ENCODE measurements at places on chromosomes 12 and 14.

- DNase-seq = no peak
Observed at GRCh38 chr14:74083784-74084276, 423 bp downstream of the ALDH6A1 start.

GRCh38 chr14:54314365-54315104 is 82.3 kb upstream of the CDKN3 start:
- no peak for DNase-seq

DNA sequence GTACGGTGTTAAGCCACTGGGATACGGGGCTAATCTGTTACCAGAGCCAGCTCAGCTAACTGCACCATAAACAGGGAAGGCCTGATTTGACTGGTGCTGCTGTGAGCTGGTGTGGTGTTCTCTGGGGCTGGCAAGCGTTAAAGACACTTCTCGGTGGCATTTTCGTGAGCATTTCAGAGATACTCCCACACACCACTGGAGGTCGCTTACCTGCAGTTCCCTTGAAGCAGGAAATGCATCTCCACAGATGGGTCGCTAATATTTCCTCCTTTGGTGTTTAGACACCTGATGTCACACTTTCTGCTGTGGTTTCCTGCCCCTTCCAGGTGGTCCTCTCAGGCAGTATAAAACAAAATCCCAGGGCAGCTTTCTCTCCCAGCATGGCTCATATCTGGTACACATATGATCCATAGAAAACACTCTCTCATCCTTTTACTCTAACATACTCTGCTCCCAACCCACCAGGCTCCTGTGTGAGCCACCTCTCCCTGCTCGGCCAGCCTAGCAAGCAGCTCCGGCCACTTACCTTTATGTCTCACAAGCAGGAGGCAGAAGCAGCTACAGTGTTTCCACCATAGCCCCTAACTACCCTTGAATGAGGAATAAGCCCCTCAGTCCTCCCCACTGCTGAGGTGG is 129.9 kb upstream of the GRIN2B start:
- peak; percentile 6 for DNase-seq

GRCh38 chr14:23661542-23661941 is 25.4 kb downstream of the DHRS2 start:
- no peak for DNase-seq

DNA sequence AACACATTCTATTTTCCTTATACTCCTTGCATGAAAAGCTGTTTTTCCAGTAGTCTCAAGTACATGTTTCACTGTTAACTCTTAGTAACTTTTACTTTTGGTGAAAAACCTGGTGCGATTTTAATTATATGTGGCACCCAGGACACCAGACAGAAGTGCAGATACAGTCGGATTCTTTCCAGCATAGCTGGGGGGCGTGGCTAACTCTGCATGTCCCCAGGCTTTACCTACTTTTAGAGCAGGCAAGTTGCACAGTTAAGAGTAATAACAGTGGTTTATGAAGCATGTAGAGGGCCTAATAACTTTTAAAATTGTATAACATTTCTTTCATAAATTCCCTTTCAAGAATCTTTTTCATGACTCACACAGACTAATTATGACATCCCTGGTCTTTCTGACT is 70.7 kb downstream of the HSD17B6 start:
- no peak for DNase-seq

DNA sequence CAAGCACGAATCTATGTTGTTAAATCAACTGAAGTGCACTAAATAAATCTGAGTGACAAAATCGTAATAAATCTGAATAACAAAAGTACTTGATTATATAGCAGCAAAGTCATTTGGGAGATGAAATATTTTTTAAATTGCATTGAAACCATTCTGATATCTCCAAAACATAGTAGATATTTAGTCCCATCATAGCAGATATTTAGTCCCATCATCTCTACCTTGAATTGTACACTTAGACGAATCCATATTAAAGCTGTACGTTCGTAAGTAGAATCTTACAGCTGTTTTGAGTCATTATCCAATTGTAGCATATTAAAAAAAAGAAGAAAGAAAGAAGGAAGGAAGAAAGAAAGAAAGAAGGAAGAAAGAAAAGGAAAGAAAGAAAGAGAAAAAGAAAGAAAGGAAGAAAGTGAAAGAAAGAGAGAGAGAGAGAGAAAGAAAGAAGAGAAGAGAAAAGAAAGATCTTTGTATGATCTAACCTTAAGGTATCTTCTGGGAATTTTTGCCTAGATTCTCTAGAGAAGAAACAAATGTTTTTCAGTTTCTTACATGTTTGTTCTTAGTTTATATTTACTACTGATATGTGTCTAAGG is 2.6 kb downstream of the DCN start:
- no peak for DNase-seq

- DNase-seq = peak; percentile 17
Observed at GRCh38 chr12:8662593-8662992, at the start of gene MFAP5. Gene MFAP5, minus strand, starts transcription at chr12:8662826. Its CDS starts 722 bp downstream, at chr12:8662104.

- no peak for DNase-seq
Observed at GRCh38 chr12:130832561-130833209, 6.4 kb downstream of the STX2 start.

- DNase-seq = no peak
Observed at GRCh38 chr14:68346556-68347343, 446.1 kb downstream of the ZFP36L1 start.

DNA sequence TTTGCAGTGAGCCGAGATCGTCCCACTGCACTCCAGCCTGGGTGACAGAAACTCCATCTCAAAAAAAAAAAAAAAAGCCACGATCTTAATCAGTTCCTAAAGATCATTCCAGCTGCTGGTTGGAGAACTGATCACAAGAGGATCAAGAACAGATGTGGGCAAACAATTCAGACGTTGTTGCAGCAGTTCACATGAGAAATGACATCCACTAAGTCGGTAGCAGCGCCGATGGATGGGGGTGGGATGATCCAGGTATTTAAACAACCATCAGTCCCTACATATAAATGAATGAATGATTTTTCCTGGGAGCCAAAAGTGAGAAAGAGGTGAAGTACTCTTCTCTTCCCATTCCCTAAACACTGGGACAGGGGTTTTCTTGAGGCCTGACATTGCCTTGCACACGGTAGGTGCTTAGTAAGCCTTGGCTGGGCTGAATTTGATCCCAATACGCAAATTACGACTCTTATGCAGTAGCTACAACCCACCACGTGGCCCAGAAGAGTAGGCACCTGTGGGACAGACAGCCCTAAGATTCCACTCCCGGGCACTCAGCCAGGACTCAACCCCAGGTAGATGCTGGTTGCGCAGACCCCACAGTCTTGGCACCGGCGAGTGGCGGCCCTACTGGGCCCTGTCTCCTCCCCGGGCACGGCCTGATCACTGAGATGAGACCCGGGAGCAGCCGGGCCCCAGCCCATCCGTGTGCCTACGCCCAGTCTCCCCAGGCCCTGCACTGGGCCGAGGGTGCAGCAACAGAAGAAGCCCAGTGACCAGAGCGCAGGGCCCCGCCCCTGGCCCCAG is 565 bp downstream of the SPRYD3 start:
- no peak for DNase-seq

- peak; percentile 87 for DNase-seq
Observed at GRCh38 chr12:89353823-89354611, 1.7 kb upstream of the DUSP6 start.

- no peak for DNase-seq
Observed at GRCh38 chr12:93639406-93639805, 37.8 kb upstream of the CRADD start.

GRCh38 chr14:91249841-91250616 is 5.5 kb upstream of the GPR68 start:
- DNase-seq = peak; percentile 75

GRCh38 chr14:61884711-61885110 is 122.5 kb downstream of the SNAPC1 start:
- no peak for DNase-seq

GRCh38 chr12:56020423-56021184 is at the start of gene IKZF4:
Gene IKZF4, plus strand, starts transcription at chr12:56021043. Its CDS starts 451 bp downstream, at chr12:56021494.
- DNase-seq = no peak

GRCh38 chr12:5470703-5471102 is 38.8 kb downstream of the NTF3 start:
- no peak for DNase-seq

DNA sequence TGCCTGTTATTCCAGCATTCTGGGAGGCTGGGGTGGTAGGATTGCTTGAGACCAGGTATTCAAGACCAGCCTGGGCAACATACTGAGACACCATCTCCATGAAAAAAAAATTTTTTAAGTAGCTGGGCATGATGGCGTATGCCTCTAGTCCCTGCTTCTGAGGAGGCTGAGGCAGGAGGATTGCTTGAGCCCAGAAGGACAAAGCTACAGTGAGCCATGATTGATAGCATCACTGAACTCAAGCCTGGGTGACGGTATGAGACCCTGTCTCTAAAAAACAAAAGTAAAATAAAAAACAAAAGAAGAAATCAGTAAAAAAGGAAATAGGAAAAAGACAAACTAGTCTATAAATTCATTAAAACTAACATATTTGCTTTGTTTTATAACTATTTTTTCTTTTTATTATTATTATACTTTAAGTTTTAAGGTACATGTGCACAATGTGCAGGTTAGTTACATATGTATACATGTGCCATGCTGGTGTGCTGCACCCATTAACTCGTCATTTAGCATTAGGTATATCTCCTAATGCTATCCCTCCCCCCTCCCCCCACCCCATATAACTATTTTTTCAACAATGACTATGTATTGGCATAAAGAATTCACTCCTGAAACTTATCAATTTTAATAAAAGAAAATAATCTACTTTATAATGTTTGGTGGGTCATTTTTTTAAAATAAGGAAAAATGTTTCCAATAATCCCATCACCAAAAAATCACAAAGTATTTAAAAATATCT is 15.4 kb upstream of the AP4S1 start:
- no peak for DNase-seq

DNA sequence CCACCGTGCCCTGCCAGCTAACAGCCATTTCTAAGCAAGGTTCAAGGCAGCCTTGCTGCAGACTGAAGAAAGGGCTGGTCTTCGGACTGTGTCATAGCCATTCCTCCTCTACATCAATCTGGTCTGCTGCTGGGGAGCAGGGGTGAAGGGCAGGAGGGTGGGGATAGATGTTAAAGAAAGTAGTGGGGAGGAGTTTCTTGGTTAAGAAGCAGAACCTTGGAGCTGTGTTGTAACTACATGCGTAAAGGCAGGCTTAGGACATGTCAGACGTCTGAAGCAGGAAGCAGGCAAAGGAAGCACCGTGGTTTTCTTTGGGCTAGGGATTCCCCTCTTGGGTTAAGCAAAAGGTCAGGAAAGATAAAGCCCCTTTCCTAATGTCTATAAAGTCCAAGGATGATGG is 18.1 kb upstream of the NEK9 start:
- DNase-seq = no peak

DNA sequence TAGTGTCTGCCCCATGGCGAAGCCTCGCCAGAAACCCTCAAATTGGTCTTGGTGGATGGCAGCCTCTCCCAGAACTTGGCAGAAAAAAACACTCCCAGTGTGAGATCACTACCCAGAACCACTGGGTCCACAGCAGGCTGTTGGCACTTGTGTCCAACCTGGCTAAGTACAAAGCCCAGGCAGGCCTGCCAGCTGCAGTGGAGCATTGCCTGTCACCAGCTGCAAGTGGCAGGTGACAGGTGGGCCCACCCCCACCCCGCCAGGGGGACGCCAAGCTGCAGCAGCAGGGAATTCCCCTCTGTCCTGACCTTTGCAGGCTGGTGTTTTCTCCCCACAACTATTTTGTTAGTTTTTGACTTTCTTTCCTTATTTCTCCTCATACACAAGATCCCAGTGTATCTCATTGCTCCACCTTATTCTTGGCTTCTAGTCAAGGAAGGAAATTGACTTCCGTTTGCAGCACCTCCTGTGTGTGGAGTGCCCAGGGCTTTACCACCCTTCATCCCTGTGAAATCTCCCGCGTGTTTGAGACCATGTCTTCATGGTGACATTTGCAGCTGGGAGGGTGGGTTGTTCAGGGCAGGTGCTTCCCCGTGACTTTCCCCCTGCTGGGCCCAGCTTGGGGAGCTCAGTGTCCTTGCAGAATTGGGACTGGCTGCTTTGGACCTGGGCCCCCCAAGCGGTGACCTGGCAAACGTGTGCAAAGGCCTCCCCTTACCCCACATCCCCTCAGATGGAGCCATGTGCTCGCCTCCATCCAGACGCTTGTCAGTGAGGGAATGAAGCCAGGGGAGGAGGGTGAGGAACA is 73.8 kb upstream of the RIN3 start:
- DNase-seq = no peak

DNA sequence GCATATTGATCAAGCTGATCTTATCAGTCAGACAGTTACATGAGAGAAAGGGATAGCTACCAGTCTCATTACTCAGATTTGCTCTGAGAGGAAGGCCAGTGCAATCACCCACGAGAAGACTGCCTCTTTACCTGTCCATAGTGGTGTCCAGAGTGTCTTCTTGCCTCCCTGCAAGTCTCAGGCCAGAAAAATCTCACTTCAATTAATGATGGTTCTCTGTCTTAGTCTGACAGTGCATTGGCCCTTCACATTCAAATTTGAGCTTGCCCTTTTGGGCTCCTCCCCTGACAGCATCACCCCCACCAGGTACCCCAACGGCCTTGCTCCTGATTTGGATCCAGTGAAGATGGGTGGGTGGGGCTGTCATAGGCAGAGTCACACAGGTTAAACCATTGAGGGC is at the start of gene AICDA:
TSS of gene AICDA (minus strand) at position 231 of the 400 bp plus-strand sequence. CDS start at position 139, 92 bp downstream.
- DNase-seq = no peak

- DNase-seq = no peak
Observed at GRCh38 chr12:114343585-114344302, 62.2 kb downstream of the TBX5 start.

DNA sequence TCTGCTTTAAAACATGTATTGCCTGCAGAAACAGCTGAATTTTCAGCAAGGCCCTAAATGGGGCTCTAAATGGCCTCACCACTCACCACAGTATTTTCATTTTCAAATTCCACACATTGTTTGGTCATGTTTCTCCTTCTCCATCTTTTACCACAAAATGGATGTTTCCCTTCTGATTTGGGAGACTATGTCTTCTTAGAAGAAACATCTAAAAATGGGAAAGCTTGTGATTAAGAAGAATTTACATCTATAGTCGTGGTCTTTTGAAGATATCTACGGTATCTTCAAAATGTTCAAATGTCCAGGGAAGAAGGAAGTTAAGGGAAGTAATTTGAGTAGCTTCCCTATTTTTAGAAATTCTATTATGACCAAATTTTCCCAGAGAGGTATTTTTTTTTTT is 20.7 kb upstream of the TUBA1C start:
- DNase-seq = peak; percentile 65

- DNase-seq = no peak
Observed at GRCh38 chr12:93006471-93007208, 77.5 kb upstream of the EEA1 start.

DNA sequence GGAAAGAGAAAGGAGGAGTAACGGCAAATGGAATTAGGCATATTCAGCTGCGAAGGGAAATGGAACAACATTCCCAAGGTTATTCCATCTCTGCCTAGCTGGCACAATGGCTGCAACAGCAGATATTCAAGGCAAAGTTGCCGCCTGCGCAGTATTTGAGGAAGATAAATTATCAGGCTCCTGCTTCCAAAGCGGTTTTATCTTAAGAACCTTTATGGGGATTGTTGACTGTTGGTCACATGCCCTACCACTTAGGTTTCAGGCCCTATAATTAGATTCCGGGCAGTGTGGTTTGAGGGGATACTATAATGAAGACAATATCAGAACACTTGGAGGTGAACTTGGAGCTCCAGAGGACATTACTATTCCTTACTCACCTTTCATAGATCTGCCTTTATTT is 99.7 kb downstream of the FGD4 start:
- DNase-seq = no peak

- no peak for DNase-seq
Observed at GRCh38 chr14:79325071-79325470, 886.2 kb downstream of the DIO2 start.

Measured in Daoy (cell line).